ENCODE measurements at places on chromosomes 5 and 9.

GRCh38 chr5:7876867-7877266 is 7.9 kb downstream of the MTRR start:
- no peak for DNase-seq

GRCh38 chr9:13070612-13071595 is 208.6 kb downstream of the MPDZ start:
- DNase-seq, result no peak

GRCh38 chr5:112787896-112788295 is 50.2 kb downstream of the APC start:
- no peak for DNase-seq

DNA sequence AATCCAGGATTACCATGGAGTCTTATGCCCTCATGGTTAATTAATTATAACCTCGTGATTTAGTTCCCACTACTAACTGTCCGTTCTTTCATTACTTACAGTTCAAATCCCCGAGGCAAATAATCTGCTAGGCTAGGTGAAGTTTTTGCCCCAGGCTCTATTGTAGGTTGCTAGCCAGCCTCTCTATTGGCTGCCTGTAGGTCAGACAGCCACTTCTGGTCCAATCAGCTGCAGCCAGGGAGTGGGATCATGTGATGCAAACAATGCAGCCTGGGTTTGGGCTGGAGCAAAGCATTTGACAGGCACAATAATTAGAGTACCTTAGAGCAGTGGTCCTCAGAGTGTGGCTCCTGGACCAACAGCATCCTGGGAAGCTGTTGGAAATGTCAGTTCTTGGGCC is 17.7 kb downstream of the TMEM252 start:
- no peak for DNase-seq

- no peak for DNase-seq
Observed at GRCh38 chr5:118253225-118254061, 734.9 kb downstream of the DTWD2 start.

DNA sequence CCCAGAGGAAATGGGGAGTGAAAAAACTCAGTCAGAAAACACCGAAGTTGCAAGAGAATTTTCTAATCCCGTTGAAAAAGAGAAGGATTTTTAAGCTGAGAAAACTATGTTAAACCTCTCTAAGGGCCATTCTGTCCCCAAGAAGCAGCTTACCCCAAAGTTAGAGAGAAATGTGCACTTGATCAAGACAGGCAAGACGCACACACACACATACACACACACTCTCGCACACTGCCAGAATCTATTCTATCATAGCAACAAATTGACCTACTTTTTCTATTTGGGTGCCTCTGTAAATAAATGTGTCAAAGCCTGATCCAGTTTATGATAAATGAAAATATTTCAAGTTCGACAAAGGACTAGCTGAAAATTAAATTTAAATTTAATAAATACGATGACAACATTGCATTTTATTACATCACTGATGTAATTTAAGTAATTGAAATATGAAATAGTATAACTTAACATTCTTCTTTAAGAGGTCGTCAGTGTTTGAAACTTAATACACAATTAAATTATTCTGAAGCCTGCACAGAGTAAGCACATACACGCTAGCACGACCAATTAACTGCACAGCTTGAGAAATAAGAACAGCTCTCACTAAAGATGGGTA is 5.9 kb downstream of the NFIL3 start:
- DNase-seq, result no peak

GRCh38 chr5:112787261-112787660 is 49.6 kb downstream of the APC start:
- no peak for DNase-seq

All from NCI-H1105 treated with DMSO at 0.1 percent for 48 hours (cell line).